Tibial artery (tissue), 4 donors: ENCODE measurements at places on chromosomes 6 and 20.

DNA sequence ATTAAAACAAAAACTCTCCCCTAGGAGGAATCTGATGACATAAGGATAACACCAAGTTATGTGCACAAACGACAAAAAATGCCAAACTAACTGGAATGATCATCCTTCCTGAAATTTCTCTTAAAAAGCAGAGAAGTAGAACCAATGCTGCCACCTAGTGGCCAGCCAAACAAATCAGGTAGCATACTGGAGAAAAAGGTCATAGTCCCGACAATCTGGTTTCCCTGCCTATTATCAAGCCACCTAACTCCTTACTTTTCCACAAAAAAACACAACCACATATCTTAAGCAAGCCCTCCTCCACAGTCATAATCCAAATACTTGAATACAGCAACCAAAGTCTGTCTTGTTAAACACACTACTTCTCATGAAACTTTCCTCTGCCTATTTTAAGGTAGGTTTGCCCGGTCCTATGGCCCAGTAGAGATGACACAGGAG lies 5.3 kb downstream of the OARD1 start:
- peak; percentile 79 for DNase-seq

DNA sequence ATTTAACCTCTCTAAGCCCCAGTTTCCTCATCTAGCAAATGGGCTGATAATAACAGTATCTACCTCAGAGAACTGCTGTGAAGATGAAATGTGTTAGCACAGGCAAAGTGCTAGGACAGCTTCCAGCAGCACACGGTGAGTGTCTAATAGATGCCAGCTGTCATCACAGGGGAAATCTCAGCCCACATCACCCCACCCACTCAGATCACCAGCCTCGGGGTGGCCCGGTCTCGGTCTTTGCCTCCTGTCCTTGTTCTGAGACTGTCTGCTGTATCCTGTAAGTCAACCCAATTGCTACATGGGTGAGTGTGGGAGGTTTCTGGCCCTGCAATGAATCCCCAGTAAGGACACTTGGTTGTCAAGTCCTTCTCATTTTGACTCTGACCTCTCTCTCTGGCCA lies 99.5 kb upstream of the ZNFX1 start:
- DNase-seq = no peak

DNA sequence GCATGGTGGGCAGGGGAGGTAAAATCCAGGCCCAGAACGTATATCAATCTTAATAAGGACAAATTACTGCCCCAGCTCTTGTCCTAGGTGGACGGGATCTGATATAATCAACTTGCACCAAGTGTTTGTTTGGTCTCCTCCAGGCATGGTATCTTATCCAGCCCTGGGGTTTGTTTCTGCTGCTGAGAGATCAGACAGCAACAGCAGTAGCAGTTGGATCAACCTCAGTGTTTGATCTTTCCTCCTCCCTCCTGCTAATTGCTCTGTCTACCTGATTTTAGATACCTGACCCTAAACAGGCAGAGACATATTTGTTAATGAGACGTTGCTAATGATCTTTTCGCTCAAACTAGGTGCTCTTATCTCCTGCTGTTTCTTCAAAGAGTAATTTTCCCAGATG lies 100.4 kb upstream of the BACH2 start:
- DNase-seq = no peak

DNA sequence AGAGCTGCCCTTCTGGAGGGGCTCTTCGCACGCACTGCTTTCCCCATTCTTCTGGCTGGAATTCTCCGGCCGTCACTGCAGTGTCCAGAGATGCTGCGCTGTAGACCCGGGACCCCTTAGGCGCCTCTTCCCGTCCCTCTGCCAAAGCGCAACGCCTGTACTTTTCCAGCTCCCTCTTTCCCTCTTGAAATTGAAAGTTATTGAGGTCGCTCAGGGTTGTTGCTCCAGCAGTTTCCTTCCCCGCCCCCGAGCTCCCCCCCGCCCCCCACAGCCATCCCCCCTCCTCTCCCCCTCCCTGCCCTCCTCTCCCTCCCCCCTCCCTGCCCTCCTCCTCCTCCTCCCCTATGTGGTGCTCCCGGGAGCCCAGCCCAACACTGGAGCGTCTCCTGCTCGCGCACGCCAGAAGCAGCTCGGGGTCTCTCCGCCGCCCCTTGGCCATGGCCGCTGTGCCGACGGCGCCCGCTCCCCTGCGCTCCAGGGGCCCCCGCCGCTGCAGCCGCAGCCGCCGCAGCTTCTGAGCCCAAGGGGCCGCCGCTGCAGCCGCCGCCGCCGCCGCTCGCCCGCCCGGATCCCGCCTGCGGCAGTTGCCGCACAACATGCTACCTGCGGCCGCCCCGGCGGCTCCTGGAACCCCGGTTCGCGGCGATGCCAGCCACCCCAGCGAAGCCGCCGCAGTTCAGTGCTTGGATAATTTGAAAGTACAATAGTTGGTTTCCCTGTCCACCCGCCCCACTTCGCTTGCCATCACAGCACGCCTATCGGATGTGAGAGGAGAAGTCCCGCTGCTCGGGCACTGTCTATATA lies at the start of gene RSPO3:
TSS of gene RSPO3 (plus strand) at position 374 of the 804 bp plus-strand sequence. CDS start 522 bp downstream, outside the sequence.
- peak; percentile 27 for DNase-seq

DNA sequence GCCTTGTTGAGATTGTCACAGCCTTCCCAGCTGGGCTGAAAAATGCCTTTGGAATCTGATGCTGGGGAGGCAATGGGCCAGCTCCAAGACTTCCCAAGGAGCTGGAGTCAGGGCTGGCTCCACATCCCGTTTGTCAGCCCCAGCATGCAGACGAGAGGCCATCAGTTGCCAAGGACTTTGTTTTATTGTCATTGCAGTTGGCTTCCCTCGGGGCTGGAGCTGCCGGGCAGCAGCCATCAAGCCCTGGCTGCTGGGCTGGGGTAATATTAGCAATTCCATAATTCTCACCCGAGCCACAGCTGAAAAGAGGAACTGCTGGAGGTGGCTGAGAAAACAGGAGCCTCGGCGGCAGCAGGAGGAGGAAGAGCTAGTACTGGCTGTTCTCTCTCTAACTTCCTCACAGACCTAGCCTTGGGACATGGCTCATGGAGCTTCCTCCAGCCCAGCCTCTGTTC lies 182.5 kb downstream of the CDC5L start:
- DNase-seq = peak; percentile 77

DNA sequence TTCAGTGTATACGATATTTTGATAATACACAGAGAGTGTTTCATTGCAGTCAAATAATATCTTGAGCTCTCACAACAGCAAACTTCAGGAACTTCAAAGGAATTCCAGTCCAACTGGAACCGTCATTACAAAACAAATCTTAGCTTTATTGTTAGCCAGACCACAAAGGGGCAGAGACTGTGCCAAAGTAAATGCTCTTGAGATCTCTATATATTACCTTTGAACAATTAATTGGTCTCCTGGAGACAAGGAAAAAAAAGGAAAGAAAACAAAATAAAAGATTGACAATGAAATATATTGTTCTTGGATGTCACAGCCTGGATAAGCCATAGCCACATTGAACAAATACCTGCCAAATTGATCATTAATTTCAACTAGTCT lies 70.0 kb downstream of the FOXC1 start:
- DNase-seq = no peak

DNA sequence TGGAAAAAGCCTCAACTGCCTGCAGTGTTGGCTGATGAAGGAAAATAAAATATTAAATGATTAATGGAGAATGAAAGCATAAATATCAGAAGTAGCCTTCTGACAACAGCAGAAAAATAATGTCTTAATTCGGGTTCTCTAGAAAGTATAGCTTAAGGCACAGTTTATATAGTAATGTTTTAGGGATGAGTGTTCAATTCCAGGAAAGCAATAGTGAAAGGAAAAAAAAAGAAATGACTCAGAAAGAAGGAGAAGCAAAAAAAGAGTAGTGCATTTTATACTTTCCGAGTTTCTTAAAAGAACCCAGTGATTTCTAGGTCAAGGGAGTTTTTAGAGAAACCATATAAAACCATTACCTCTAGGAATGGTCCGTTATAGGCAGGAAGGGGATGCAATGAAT lies 137.3 kb downstream of the HTR1B start:
- no peak for DNase-seq

GRCh38 chr20:20548527-20549266 lies 163.7 kb downstream of the RALGAPA2 start:
- DNase-seq = no peak

GRCh38 chr20:10928841-10929421 lies 255.1 kb upstream of the JAG1 start:
- no peak for DNase-seq

DNA sequence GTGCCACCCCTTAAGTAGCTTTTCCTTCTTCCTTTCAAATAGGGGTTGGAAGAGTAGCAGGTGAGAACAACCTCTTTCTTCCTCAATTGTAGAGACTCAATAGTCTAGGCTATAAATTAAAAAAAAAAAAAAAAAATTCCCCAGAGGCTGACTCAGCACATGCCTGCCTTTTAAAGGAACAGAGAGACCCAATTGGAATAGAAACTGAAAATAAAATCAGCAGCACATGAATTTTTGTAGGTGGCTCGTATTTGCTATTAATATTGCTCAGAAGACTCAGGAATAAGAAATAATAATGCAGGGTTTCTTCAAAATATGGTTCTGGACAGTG lies 19.3 kb downstream of the TOP1 start:
- no peak for DNase-seq

DNA sequence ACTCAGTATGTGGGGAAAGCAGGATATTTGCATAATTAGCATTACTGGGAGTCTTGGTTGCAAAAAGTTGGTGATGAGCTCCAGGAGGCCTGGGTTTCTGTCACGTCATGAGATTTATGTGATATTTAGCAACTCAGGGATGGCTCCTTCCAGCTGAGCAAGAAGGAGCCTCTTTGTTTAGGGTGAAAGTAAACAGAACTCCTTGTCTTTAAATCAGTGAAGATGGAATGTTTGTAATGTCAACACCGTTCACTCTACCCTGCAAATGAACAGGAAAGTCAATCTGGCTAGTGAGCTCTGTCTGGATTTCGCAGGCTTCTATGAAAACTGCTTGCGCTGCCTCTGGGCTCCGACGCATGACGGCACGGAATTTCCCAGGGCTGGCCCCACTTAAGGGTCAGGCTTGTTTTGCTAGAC lies 86.9 kb downstream of the PXDC1 start:
- no peak for DNase-seq

GRCh38 chr6:136344420-136344819 lies 54.8 kb upstream of the BCLAF1 start:
- no peak for DNase-seq

DNA sequence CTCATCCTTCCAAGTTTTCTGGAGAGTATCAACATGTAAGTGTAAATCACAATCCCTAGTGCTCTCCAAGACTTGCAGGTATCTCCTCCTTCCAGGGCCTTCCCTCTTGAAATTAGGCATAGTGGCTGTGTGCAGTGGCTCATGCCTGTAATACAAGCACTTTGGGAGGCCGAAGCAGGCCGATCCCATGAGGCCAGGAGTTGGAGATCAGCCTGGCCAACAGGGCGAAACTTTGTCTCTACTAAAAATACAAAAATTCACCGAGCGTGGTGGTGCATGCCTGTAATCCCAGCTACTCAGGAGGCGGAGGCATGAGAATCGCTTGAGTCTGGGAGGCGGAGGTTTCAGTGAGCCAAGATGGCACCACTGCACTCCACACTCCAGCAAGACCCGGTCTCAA lies 9.4 kb upstream of the ANGPT4 start:
- no peak for DNase-seq

GRCh38 chr20:3262566-3262965 lies 23.6 kb upstream of the SLC4A11 start:
- no peak for DNase-seq

DNA sequence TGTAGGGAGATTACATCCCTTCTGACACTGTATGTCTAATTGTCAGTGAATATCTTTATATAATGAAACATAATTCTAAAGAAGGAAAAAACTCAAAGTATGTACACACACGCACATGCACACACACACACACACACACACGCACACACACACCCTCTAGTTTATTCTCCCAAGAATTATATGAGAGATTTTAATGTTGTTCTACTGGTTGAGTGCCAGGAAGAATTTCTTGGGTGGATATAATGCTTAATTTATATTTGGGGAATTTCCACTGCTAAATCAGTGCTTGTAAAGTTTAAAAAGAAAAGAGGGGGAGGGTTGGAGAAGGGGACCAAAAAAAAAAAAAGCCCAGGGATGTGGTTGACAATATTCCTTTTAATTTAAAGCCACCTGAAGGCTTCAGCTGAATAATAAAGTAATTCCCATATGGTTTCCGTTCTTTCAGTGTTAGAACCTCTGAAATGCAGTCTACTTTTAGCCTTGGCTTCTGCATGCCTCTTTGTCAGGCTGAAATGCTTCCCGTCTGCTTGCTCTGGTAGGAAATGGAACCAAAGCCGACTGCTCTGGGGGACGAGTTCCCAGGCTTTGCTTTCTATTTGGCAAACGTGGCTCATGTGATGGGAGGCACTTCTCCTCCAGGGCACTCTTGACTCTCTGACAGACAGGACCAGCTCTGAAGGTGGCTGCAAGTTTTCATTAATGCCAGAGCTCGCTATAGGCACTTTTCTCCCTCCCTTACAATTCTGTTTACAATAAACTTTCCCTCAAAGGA lies 225.4 kb downstream of the PRL start:
- peak; percentile 47 for DNase-seq

DNA sequence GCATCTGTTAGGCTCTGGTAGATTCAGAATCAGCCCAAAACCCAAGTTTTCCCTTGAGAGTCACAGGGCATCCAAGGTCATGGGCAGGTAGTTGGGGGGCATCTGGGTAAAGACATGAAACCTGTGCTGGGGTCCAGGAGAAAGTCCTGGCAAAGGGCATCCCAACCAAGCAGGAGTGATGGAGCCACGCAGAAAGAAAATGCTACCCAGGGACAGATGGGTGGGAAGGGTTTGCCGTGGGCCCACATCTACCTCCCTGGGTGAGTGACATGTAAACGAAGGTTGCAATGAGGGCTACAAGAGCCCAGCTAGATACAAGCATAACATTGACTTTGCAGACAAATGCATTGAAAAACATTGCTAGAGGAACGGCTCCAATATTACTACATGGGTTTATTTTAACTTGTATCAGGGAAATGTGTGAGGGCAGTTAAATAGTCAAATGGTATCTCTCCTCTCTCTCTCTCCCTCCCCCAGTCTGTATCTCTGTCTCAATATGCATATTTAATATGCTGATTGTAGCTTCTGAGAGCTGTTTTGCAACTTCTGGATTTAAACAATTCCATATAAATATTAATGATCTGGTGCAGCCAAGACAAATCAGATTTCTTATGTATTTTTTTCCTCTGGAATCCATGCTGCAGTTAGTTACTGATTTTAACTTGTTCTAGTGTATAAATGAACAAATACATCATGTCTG lies 135.7 kb downstream of the SYNDIG1 start:
- DNase-seq = no peak

GRCh38 chr6:53861518-53861917 lies 66.7 kb downstream of the LRRC1 start:
- no peak for DNase-seq

DNA sequence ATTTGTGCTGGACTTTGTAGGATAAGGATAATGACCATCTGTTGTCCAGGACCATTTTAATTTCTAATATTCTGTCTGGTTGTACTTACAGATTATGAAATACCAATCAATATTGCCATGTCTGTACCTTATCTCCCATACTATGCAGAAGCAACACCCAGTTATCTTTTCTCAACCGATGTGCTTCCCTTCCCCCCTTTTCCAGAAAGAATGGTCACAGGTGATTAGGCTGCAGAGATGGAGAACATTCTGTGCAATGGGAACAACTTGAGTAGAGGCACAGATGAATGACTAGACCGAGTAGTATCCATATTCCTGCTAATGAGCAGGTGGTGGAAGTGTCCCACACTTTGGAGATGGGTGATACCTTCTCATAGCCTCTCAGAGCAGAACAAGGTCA lies 10.5 kb downstream of the RALY start:
- DNase-seq = no peak
